ENCODE measurements at places on chromosomes 2 and 18.

DNA sequence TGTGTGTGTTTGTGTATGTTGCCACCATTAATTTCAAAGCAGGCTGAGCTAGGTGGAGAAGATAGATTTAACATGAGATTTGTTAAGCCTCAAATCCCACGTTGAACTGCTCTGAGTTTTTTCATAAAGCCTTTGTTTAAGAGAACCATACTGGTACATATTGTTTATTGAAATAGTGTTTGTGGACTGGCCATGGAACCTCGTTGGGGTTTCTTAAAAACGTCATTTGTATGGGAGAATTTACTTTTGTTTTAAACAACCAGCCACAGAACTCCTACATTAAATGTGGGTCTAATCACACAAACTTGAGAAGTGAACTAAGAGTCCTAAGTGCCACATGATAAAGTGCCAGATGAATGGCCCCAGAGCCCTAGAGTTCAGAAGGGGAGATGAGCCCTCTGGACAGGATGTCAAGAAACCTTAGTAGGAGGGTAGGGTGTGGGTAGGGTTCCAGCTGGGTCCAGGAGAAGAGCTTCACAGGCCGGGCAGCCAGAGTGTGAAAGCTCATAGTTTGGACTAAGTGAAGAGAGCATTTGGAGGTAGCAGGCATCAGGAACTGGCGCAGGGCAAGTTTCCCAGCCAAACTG, 120.6 kb upstream of the EML6 start:
- no peak for DNase-seq

DNA sequence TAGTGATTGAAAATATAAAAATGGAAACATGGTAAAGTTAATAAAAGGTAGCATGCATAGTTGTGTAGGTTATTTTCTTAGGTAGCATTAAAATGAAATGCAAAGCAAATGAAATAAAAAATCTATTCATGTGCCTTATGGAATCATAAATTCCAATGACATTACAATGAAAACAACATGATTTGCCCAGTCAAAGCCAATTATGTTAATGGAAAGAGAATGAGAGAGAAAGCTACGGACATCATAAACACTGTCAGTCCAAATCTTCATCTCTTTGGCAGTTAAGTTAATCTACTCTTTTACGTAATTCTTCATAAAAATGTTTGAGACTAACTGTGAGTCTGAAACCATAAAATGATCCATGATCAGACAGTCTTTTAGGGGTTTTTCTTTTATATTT, 636.7 kb upstream of the SYT4 start:
- DNase-seq = no peak

DNA sequence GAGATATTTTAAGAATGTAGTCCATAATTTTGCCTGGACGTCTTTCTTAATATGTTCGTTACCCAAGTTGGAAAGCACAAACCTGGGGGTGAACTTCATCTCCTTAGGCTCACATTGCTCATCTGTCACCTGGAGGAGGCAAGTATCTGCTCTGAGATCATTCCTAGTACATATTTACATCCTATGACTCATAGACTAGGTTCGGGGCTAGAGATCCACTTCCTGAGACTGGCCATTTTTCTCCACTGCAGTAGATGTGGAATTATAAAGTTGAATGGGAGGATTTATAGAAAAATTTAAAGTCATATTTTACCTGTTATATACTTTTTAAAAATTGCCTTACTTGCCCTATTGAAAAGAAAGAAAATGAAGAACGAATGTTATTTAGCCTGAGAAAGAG, 77.5 kb upstream of the PROKR1 start:
- DNase-seq = no peak

DNA sequence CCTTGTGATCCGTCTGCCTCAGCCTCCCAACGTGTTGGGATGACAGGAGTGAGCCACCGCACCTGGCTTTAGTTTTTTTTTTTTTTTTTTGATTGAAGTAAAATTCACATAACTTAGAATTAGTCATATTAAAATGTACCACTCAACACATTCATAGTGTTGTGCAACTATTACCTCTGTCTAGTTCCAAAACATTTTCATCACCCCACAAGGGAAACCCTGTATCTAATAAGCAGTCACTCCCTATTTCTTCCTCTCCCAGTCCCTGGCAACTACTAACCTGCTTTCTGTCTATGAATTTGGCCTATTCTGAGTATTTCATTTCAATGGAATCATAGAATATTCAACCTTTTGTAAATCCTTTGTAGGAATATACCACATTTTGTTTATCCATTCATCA, 123.9 kb upstream of the FAM117B start:
- DNase-seq = no peak

- no peak for DNase-seq
Measured at GRCh38 chr2:75605770-75606529, 40.6 kb upstream of the MRPL19 start.

GRCh38 chr2:40384714-40385113, 67.2 kb downstream of the SLC8A1 start:
- no peak for DNase-seq

DNA sequence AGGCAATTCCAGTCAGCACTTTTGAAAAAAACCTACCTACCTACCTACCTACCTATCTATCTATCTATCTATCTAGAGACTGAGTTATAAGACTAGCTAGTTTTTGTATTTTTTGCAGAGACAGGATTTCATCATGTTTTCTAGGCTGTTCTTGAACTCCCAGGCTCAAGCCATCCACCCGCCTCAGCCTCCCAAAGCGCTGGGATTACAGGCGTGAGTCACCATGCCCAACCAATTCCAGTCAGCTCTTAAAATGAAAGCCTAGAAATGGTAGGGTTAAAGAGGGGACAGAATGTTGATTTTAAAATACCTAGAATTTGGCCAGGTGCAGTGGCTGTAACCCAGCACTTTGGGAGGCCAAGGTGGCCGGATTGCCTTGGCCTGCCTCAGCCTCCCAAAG, 19.1 kb downstream of the MSH2 start:
- DNase-seq = no peak

- no peak for DNase-seq
Measured at GRCh38 chr18:4586731-4587130, 131.6 kb upstream of the DLGAP1 start.

- DNase-seq = no peak
Measured at GRCh38 chr18:62663731-62664336, 51.5 kb upstream of the PHLPP1 start.

- DNase-seq = no peak
Measured at GRCh38 chr18:11839556-11839955, 11.7 kb upstream of the CHMP1B start.

DNA sequence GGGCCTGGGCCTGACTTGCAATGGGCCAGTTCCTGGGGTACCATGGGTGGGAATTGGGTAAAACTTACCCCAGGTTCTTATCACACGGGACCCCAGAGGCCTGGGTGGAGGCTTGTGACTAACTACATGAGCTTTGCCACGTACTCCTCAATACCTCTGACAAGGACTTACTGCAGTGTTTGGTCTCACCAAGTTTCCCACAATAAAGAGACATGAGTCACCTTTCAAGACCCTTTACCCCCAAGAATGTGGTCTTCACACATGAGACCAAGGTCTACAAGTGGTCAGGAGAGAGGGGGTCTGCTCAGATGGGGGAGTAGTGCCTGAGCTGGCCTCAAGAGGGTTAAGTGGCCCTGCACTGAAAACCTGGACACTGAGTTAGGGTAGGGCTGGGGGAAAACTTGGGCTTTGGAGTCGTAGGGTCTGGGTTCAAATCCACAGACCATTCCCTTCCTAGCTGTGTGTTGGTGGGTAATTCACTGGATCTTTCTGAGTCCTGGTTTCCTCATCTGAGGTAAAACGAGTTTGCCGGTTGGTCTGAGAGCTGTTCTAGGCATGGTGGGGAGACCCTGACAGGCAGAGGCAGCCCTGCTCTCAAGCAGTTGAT, 2.0 kb upstream of the GNLY start:
- no peak for DNase-seq

DNA sequence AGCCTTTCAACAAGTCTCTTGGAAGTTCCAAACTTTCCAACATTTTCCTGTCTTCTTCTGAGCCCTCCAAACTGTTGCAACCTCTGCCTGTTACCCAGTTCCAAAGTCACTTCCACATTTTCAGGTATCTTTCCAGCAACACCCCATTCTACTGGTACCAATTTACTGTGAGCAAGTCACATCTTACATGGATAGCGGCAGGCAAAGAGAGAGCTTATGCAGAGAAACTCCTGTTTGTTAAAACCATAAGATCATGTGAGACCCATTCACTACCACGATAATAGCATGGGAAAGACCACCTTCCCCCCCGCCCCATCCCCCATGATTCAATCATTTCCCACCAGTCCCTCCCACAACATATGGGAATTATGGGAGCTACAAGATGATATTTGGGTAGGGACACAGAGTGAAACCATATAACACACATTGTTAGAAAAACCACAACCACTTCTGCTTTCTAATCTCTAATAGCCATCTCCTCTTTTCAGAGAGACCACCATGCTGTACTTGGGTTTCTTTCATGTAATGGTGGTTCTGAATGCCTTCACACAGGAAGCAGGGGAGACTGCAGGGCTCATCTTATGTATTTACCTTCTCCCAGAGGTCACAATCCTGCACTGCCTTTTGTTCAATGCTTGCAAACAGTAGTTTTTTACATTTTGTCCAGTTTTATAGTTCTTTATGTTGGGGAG, 46.0 kb upstream of the CALCRL start:
- no peak for DNase-seq

DNA sequence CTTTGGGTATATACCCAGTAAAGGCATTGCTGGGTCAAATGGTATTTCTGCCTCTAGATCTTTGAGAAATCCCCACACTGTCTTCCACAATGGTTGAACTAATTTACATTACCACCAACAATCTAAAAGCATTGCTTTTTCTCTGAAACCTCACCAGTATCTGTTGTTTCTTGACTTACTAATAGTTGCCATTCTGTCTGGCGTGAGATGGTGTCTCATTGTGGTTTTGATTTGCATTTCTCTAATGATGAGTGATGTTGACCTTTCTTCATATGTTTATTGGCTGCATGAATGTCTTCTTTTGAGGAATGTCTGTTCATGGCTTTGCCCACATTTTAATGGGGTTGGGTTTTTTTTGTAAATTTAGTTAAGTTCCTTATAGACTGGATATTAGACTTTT, 382.6 kb upstream of the ZNF804A start:
- no peak for DNase-seq

DNA sequence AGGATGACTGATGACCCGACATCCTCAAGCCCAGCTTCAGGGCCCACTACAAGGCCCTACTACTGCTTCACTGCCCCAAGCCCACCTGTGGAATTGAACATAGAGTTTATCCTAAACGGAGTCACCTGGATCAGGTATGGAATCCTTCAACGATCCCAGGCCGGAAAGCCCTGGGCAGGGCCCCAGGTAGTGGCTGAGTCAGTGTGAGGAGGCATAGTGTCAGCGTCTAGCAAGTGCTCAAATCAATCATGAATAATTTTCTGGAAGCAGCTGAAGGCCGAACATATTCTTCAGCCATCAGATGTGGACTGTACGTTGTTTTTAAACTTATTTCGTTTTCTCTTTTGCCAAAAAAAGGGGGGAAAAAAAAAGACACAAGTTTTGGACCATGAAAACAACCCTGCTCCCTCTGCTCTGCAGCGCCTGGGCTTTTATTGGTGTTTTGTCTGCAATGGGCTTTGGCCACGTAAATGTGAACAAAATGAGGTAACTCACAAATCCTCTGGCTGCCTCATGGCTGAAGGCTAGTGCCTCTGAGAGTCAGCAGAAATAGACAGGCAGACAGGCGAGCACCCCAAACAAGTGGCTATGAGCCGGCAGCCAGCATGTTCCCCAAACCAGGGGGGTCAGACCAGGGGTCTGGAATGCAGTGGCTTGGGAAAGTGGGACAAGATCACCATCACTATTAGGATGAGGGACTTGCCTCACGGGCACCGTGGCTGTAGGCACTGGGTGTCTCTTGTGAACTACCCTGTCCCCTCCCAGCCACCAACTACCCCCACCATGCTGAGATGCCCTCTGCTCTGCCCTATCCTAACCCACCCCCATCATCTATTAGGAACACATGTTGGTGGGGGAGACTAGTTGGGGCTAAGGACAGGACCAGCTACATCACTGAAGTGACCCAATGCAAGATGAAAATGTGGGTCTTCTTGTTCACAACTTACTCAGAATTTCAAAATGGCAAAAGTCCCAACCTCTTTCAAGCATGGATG, 51.4 kb downstream of the TTC32 start:
- no peak for DNase-seq

DNA sequence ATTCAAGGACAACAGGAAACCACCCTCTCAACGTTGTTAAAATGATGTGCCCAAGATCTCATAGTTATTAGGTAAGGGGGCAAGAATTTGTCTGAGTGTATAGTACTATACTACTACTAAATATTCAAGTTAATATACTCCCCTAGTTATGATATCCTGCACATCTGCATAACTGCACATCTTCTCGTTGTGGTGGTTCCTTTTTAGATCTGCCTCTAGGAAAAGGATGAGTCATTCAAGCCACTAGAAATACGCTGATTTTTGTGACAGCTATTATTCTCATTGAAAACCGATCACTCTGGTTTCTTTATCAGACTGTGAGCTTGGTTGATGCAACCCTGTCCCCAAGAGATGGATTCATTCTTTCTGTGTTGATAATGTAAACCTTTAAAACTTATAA, 1067.0 kb upstream of the FANCL start:
- DNase-seq = no peak

DNA sequence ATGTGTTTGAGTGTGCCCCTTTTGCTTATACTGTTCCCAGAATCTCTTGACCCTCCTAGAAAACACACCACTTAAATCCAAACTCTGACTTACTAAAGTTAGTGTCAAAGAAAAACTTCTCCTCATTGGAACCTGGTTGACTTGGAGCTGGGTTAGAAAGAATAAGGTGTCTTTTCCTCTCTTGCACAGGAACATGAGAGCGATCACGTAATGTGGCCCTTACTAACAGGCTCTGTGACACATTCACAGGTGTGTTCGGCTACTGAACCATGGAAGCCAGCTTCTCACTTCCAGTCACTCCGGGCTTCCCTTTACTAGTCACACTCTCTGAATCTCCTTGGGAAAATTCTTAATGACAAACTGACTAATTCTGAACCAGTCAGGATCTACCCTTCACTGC, 5.4 kb upstream of the POU3F3 start:
- DNase-seq = no peak

DNA sequence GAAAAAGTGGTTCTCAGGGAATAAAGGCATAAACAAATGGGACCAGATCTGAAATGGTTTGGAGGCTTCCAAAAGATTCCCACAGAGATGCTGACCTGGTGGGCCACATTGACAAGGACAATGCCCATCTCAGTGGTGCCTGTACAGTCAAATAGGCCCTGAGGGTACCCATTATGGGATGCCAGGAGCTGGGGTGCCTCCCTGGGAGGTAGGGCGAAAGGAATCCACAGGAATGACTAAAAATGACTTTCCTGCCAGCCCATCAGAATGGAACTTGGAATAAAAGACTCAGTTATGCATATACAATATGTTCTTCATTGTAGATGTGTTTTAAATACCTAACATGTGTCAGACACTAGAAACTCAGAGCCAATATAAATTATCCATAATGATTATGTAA, 248.5 kb downstream of the RNF144A start:
- no peak for DNase-seq

- DNase-seq = no peak
Measured at GRCh38 chr2:25326326-25327013, 15.3 kb downstream of the DNMT3A start.

DNA sequence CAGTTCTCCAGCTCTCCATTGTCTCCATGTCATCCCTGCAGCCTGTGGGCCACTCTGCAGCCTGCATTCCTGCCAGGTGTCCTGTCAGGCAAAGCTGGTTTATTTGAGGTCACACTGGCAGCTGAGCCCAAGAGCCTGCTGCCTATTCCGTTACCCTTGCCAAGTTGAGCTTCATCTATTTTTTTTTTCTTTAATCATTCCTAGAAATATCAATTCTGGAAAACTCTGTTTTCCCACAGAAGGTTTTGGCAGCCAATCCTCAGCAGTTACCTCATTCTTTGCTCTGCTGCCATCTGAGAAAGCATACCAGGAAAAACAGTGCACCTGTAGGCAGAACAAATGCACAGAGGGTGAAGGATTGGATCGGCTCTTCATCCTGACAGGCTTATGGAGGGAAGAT, 411.0 kb upstream of the ACVR2A start:
- DNase-seq = no peak

Measured in neural crest cell (in vitro differentiated cells).